ENCODE measurements at places on chromosomes 12 and 14.
A peak's percentile ranks its signal among the peaks of the same experiment; 100 is the strongest.

GRCh38 chr14:72479461-72479931, 414.4 kb downstream of the DPF3 start:
- DNase-seq = no peak

- DNase-seq = no peak
Measured at GRCh38 chr12:62252576-62252975, 7.6 kb upstream of the USP15 start.

DNA sequence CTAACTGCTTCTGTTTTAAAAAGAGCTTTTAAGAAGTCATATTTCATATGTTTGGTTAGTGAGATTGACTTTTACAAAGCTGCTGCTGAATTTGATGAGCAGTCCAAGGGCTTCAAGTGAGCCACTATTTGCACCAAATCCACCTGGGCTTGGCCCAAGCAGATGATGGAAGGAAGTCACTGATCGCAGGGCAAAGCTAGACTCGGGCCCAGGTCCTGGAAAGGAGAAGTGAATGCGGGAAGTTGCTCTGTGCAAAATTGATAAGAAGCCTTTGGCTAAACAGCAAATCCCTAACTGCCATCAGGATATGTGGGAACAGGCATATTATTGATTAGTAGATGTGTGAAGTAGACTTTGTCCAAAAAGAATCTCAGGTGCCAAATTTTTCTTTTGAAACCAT, 30.5 kb downstream of the PLXNC1 start:
- no peak for DNase-seq

GRCh38 chr12:132746613-132747012, 15.0 kb downstream of the ANKLE2 start:
- DNase-seq = no peak

- no peak for DNase-seq
Measured at GRCh38 chr14:67512463-67513310, 20.4 kb upstream of the PLEKHH1 start.

GRCh38 chr12:122421187-122421820, 1.2 kb downstream of the CLIP1 start:
- no peak for DNase-seq

- DNase-seq = no peak
Measured at GRCh38 chr14:101217080-101217463, 313.6 kb upstream of the RTL1 start.

DNA sequence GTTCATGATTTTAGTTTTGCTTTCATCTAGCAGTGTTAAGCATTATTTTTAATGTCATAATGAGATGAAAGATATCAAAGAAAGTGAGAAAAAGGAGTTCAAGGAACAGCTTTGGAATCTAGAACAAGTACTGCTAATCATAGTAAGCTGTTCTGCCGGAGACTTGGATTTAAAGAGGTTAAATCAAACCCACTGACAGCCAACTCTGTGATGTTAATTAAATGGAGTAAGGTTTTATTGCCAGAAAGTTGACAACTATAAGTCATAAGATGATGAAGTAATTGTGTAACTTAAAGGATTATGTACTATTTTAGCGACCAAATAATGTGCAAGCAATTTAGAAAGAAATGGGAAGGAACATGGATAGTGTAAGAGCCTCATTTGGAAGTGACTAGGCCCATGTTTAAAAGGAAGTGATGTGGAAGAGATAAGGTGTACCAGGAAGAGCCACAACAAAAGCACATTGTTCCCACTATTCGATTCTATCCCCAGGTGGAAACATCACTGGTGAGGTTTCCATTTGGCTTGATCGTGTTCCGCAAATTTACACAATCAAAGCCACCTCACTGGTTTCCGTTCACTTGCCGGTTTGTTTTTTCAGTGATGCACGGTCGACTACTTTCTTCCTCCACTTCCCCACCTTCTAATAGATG, 388.5 kb downstream of the PAWR start:
- no peak for DNase-seq

DNA sequence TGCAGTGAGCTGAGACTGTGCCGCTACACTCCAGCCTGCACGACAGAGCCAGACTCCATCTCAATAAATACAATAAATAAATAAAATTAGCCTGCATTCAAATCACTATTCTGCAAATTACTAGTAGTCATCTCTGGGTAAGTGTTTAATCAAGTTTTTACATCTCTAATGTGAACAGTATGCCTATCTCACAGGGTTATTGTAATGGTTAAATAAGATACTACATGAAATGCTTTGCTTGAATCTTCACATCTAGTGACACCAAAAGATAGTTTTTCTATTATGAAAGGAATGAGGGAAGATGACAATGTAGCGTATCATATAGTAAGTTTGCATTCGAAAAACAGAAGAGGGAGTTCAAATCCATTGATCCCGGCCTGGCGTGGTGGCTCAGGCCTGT, 2.1 kb downstream of the SRSF9 start:
- no peak for DNase-seq

GRCh38 chr14:48096897-48097296, 421.5 kb upstream of the MDGA2 start:
- no peak for DNase-seq

DNA sequence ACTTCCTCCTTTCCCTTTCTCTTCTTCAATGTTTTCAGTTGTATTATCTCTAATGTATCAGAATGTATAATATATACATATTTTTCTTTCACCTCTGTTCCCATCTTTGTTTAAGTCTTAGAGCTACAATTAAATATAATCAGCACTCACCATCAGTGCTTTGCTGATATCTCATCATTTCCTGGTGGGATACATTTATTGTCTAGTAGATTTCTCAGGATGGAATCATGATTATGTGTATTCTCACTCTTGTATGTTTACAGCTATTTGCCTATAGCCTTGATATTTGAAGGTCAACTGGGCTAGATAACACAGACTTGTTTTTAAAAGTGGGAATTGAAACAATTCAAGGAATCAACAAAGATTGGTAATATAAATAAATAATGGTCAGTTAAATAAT, 124.9 kb upstream of the EEA1 start:
- no peak for DNase-seq

DNA sequence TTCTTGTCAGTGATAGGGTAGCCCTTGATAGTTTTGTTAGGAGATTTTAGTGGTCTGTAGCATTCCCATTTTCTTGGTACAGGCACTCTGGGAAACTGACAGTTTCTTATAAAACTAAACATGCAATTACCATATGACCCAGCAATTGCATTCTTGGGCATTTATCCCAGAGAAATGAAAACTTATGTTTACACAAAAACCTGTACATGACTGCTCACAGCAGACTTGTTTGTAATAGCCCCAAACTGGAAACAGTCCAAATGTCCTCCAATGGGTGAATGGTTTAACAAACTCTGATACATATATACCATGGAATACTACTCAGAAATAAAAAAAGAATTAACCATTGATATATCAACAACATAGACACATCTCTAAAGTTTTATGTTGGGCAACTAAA, 75.5 kb downstream of the BORCS5 start:
- DNase-seq = no peak

- no peak for DNase-seq
Measured at GRCh38 chr12:11578461-11578993, 70.9 kb upstream of the ETV6 start.

DNA sequence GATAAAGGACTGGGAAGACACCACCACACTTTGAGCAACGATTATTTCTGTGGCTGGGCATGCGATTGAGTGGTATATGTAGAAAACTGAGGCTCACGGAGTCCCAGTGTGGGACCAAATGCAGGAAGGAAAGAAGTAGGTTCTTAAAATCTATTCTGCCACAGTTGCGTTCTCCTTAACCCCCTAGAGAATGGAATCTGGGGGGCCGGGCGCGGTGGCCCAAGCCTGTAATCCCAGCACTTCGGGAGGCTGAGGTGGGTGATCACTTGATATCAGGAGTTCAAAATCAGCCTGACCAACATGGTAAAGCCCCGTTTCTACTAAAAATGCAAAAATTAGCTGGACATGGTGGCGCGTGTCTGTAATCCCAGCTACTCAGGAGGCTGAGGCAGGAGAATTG, 29.9 kb upstream of the CORO1C start:
- DNase-seq = no peak

GRCh38 chr14:38838049-38838978, 264.7 kb downstream of the SEC23A start:
- DNase-seq = no peak

- DNase-seq = no peak
Measured at GRCh38 chr14:59342516-59343484, 122.4 kb downstream of the GPR135 start.

- no peak for DNase-seq
Measured at GRCh38 chr12:124434354-124434753, 133.1 kb downstream of the NCOR2 start.

DNA sequence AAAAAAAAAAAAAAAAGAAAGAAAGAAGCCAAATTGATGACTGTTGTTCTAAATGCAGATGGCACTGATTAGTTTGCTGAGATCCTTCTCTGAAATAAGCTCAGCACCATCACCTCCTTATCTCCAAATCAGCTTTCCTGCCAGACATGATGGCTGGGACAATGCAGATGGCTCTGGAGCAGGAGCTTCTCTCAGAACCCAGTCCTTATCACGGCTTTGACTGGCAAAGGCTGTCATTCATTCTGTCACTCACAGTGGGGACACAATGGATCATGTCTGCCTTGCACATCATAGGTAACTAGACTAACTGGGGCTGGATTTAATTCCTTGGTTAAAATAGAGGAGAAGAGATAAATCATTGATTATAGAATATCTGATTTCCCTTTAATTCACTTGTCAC, 146.3 kb downstream of the PDZRN4 start:
- no peak for DNase-seq

- no peak for DNase-seq
Measured at GRCh38 chr12:47350062-47350408, 270.3 kb upstream of the AMIGO2 start.

- DNase-seq = no peak
Measured at GRCh38 chr12:49777800-49778748, 36.7 kb downstream of the TMBIM6 start.

DNA sequence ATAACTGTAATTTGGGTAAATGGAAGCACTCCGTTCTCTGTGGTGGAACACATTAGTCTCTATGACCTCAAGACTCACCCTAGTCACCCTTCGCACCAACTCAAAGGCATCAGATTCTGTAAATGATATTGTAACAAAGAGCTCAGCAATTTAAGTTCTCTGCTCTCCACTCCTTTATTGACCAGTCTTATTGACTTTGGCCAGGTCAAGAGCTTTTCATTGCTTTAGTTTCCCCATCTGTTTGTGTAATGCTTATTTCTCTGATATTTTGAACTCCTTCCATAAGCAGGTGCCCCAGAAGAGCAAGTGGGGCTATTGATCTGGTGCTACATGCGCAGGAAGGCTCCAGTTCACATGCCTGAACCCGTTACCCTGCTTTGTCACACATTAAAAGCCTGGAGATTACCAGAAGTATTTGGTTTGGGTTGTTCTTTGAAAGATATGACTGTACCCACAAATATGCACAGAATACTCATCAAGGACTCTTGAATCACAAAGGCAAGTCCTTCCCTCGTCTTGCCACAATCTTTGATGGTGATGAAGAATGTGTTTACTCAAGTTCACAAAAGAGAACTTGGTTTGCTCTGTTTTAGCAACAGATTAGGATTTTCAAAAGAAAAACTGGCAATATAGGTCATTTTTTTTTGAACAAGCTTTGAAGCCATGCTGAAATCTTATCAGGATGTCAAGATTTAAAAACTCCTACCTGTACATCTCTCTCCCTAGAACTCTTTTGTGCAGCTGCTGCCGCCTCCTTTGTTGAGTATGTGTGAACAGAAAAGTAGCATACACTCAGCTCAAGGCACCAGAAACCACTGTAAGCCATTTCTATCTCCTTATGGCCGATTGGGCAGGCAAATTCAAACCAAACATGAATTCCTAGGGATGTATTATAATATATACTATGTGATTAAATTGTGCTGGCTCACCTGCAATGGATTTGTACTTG, 193.9 kb downstream of the BCAT1 start:
- no peak for DNase-seq

GRCh38 chr12:26953447-26953846, 15.2 kb downstream of the FGFR1OP2 start:
- DNase-seq = no peak

- no peak for DNase-seq
Measured at GRCh38 chr12:56678852-56679251, 9.2 kb downstream of the PTGES3 start.

DNA sequence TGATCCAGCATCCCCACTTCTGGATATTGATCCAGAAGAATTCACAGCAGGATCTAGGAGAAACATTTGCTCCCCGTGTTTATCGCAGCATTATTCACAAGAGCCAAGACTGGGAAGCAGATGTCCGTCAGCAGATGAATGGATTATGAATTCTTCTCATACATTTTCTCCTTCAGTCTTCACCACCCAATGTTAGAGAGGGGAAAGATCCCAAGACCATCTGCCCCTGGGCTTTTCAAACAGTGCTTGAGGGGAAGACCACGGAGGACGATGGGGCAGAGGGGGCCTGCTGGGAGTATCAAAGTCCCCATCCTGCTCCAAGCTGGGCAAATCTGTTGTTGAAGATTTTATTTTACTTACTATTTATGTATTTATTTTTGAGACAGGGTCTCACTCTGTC, 41.1 kb downstream of the SERPINA3 start:
- no peak for DNase-seq

GRCh38 chr12:49987625-49988303, 15.0 kb downstream of the AQP6 start:
- DNase-seq = no peak

GRCh38 chr12:14992673-14993072, 19.8 kb downstream of the PDE6H start:
- DNase-seq = no peak

DNA sequence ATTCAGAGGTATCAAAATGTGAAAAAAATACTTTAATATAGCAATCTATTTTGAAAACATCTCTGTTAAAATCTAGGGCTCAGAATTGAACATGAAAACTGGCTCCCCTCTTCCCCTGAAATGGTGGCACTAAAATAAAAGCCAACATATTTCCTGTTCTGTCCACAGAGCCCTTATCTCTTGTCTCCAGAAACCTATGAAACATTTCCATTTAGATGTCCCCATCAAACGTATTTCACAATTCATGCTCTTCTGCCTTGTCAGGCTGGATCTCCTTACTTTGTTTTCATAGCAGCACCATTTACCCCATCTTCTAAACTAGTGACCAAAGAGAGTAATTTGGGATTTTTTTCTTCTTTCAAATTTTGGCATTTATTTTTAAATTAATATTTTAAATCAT, 42.4 kb downstream of the PDE3A start:
- DNase-seq = no peak

GRCh38 chr14:81095539-81095938, 125.2 kb downstream of the GTF2A1 start:
- DNase-seq = no peak

GRCh38 chr12:93237235-93237915, 140.3 kb upstream of the NUDT4 start:
- no peak for DNase-seq

GRCh38 chr14:100422556-100423316, 99.6 kb downstream of the SLC25A47 start:
- DNase-seq = no peak

- peak; percentile 69 for DNase-seq
Measured at GRCh38 chr12:119804011-119804641, 73.0 kb downstream of the CIT start.
